ENCODE measurements at places on chromosomes 12 and 14. TPM values are rescaled to one million over a fixed set of nuclear protein-coding genes. Genes with fewer than 3 reads are reported as not detected.

Gene TMPRSS12
- not detected for total RNA-seq

Gene KIF21A
- total RNA-seq = 20.6 TPM

Gene KIF5A
- 0.08 TPM for total RNA-seq

Gene KRT1
- 2.3 TPM for total RNA-seq

Gene PELI2
- total RNA-seq = 0.08 TPM

Gene OR4E2
- total RNA-seq = not detected

Gene INHBE
- not detected for total RNA-seq

Gene PLEKHD1
- total RNA-seq = not detected

Gene ARPC3
- total RNA-seq = 1,114 TPM

Gene NEUROD4
- total RNA-seq = not detected

Gene SLC25A21
- total RNA-seq = 0.34 TPM

Gene AGAP2
- 0.80 TPM for total RNA-seq

Gene CD163L1
- total RNA-seq = 0.38 TPM

Gene CD69
- total RNA-seq = not detected

Gene MYO1H
- not detected for total RNA-seq

Gene P2RX2
- not detected for total RNA-seq

Gene NTF3
- not detected for total RNA-seq

Gene DCN
- 21.4 TPM for total RNA-seq

Gene CCDC88C
- total RNA-seq = 0.86 TPM

Gene POTEG
- total RNA-seq = not detected

Gene SART3
- 26.6 TPM for total RNA-seq

Gene ASCL1
- total RNA-seq = not detected

Gene GARIN6
- total RNA-seq = not detected

Gene DPF3
- 0.16 TPM for total RNA-seq

Gene MAPKAPK5
- total RNA-seq = 52.4 TPM

Gene PHETA1
- total RNA-seq = 15.8 TPM

Gene CCDC196
- not detected for total RNA-seq

Gene APOF
- not detected for total RNA-seq

Gene HSPB8
- total RNA-seq = 0.39 TPM

Gene PZP
- total RNA-seq = not detected

Gene A2M
- not detected for total RNA-seq

Gene LYZ
- not detected for total RNA-seq

Gene TAS2R8
- total RNA-seq = not detected

Gene GSG1
- not detected for total RNA-seq

Gene FGF23
- total RNA-seq = not detected

Gene PTHLH
- 391 TPM for total RNA-seq

Gene RNASE2
- total RNA-seq = not detected

Gene DHH
- not detected for total RNA-seq

Gene SERPINA1
- total RNA-seq = 18.9 TPM

Gene VRTN
- total RNA-seq = not detected

Gene TC2N
- total RNA-seq = 9.6 TPM

Gene TMEM106C
- 133 TPM for total RNA-seq

Gene TPPP2
- not detected for total RNA-seq

Data from hair follicular keratinocyte (primary cell).